Stimulated activated CD4-positive, alpha-beta T cell treated with anti-CD3 and anti-CD28 coated beads, Interleukin-15, amount 100 ng/mL, for 1 hour (primary cell): ENCODE measurements at places on chromosomes 5 and 9.

DNA sequence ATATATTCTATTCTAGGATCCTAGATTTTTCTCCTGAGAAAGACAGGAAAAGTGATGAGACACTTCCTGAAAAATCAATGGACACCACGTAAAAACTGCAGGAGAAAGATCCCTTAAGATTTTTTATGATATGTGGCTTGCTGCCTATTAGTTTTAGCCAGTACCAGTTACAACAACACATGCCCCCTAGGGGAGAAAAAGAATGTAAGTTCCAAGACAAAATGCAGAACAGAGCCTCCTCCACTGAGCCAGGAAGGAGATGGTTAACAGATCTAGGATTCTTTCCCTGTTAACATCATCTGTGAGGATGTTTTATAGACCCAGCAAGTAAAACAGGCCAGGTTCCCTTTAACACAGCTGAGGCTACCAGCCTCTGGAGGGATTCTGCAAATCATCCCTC lies 574.7 kb downstream of the TLE4 start:
- DNase-seq = no peak

- DNase-seq = no peak
These were observed 148.4 kb downstream of the TTLL11 start for GRCh38 chr9:121944711-121945191.

GRCh38 chr5:149526845-149527590 lies 24.2 kb downstream of the CSNK1A1 start:
- no peak for DNase-seq

GRCh38 chr9:37443566-37443965 lies 21.1 kb downstream of the GRHPR start:
- DNase-seq = no peak

GRCh38 chr5:129001841-129002526 lies 36.7 kb downstream of the SLC27A6 start:
- no peak for DNase-seq

GRCh38 chr9:36118706-36119105 lies 17.8 kb upstream of the GLIPR2 start:
- DNase-seq = no peak

GRCh38 chr9:127237801-127238200 lies 26.8 kb upstream of the GARNL3 start:
- no peak for DNase-seq

- no peak for DNase-seq
These were observed 885.6 kb upstream of the COX7C start for GRCh38 chr5:85732185-85732584.

DNA sequence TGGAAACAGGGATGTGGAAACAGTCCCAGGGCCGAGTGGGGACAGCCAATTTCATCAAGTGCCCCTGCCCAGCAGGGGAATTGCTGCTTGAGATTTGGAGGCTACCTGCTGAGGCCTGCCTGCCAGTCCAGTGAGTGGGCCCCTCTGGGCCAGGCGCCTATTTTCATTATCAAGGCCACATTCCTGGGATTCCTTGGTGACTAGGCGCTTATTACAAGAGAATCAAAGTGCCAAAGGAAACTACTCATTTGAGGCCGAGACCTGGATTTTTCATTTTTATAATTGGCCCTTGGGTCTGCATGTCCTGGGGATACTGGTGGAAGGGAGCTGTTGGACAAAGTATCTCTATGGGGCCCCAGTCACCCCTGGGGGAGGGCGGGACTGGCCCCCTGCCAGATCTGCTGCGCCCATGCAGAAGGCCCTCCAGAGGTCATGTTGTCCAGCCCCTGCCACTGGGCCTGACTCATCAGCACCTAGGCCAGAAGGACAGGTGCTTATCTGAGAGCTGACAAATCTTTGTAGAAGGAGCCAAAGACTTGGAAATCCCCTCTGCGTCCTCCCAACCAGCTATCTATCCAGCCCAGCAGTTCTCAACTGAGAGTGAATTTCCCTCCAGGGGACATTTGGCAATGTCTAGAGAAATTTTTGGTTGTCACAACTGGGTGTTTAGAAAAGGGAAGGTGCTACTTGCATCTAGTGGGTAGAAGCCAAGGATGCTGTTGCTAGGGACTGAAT lies 45.6 kb downstream of the FOXI1 start:
- DNase-seq = no peak

DNA sequence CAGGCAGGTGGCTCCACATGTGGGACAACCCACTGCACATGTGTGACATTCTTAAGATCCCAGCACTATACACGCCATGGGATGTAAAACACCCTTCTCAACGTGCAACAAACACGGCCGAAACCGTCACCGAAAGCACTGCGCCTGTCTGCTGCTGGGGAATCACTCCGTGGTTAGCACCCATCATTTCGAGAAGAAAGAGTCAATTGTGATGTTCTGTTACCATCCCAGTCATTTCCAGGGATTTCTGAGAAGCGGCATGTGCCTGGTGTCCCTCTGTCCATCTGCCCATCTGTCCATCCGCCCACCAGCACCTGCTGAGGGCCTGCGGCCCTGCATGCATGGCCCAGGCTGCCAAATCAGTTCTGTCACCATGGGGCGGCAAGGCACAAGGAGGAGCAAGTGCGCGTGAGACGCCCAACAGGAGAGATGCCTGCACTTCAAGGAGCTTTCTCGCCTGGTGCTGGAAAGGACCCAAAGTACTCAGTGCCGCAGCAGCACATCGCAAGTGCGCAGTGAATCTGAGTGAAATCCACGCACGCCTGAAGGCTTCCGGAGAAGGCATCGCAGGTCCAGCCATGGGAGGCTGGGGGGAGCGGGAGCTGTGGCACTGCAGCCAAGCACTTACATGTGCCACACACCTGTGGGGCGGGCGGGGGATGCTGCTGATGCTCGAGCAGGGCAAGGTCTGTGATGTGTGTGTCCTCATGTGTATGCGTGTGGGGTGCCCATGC lies 38.0 kb downstream of the VAV2 start:
- no peak for DNase-seq

- DNase-seq = no peak
These were observed 154.0 kb downstream of the SLC12A2 start for GRCh38 chr5:128237546-128237945.

DNA sequence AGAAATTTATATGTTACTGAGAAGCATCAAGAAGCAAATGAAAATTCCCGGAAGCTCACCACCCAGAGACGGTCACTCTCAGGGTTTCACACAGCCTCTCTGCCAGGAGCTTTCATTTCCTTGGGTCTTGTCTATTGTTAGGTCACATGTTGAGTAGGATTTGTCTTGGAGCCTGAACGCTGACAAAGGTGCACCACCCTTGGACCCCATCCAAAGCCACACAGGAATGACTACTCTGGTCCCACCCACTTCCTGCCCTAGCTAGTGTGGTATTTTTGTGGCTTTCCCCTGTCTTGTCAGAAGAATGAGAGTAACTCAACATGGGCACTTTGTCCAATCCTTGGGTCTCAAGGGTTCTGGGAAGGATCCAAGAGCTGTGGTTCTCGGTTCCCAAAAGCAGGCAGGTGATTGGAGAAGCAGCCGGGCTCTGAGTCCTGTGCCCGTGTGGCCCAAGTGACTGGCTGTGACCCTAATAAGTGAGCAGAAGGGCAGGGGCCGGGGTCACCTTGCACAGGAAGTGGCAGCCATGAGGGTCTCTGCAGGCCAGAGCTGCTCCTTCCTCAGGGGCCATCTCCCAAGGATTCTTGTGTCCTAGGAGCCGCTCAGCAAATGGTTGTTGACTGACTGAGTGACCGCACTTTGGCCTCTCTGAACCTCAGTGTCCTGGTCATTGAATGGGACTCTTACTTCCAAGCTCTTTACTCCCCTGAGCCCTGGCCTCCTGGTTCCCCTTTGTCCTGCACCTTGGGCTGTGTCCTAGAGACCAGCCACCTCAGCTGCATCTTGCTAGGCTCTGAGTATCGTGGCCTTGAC lies 6.9 kb downstream of the FGD3 start:
- no peak for DNase-seq

- no peak for DNase-seq
These were observed 498.4 kb downstream of the TLE4 start for GRCh38 chr9:80070071-80070742.

- no peak for DNase-seq
These were observed 220.9 kb upstream of the TUT7 start for GRCh38 chr9:86575137-86575536.

GRCh38 chr5:138661291-138661960 lies 86.2 kb upstream of the HSPA9 start:
- DNase-seq = no peak

DNA sequence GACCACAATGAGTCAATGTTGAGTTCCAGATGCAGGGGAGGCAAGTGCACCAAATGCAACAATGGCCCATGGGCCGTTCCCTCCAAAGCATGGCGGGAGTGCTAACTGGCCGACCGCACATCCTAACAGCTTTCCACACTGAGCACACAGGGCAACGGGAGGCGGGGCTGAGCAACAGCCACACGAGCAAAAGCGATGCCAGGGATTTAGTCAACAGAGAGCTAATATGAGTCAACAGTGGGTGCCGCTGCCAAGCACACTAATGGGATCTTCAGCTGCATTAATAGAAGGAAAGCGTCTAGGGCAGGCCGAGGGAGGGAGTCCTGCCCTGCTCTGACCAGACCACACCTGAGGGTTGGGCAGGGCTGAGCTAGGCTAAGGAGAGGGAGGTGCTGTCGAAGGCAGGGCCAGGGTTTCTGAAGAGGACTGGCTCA lies 4.6 kb downstream of the EPB41L4B start:
- DNase-seq = no peak

- no peak for DNase-seq
These were observed 214.4 kb upstream of the ACTBL2 start for GRCh38 chr5:57696825-57697570.

DNA sequence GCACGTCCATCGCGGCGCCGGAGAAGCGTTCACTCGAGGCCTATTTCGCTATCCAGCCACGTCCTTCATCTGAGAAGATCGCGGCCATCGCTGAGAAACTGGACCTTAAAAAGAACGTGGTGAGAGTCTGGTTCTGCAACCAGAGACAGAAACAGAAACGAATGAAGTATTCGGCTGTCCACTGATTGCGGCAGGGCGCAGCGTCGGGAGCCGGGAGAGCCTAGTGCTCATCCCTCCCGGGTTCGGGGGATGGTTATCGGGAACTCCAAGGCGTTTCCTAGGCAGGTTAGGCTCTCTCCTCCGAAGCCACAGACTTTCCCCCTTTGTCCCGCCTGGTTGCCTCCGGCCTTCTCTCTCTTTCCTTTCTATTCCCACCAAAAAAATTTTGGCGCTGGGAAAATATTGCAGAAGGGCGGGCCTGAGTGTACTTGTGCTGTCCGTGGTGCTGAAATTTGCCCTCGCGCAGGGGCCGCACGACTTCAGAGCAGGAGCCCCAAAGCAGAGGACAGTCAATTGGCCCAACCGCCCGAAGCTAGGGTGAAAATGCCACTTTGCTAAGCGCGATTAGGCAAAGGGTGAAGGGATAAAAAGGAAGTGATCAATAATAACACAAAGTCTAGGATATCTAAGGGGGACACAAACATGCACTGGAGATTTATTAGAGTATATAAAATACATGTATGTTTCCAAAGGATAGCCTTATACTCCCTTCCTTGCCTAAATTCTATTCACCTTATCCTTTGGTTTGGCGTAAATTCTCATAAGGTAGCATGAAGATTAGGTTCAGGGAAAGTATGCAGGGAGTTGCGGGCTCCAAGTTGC lies 1.8 kb downstream of the POU4F3 start:
- no peak for DNase-seq

- DNase-seq = no peak
These were observed 682 bp upstream of the SPTAN1 start for GRCh38 chr9:128551657-128552152.

DNA sequence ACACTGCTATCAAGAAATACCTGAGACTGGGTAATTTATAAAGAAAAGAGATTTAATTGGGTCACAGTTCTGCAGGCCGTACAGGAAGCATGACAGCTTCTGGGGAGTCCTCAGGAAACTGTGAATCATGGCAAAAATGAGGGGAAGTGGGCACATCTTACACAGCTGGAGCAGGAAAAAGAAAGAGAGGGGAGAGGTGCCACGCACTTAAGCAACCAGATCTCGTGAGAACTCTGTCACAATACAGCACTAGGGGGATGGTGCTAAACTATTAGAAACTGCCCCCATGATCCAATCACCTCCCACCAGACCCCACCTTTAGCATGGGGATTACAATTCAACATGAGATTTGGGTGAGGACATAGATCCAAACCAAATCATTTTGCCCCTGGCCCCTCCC lies 105.5 kb upstream of the CPLX2 start:
- DNase-seq = no peak

DNA sequence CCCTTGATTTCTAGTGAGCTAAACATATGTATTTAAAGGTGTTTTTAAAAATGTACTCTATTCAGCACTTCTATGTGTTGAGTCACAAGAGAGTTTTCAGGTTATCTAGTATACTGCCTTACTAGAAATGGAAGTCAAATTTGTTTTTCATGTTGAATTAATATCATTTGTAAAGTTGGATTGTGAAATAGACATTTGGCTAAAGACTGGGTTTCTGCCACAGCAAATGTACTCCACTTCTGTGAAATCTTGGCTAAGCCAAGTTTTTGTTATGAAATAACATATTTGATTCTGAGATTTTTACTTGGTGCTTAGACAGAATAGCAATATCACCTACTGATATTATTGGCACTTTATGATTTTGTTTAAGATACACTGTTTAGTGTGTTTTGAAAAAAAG lies 106.0 kb downstream of the CWC27 start:
- DNase-seq = no peak

DNA sequence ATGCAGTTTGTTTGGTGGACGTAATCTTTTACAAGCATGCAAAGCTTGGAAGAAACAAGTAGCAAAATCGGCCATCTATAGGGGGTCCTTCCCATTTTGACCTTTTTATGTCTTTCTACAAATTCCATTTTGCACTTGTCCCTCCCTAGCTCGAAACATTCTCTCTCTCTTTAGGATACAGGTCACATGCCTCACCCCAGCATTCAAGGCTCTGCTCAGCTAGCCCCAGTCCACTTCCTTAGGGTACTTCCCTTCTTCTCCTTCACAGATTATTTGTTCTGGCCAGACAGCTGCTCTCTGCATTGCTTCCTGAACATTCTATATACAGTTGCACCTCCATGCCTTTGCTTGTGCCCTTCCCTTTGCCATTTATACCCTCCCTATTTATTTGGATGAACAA lies 31.7 kb upstream of the TRIM14 start:
- no peak for DNase-seq

GRCh38 chr9:34377404-34377746 lies 677 bp upstream of the MYORG start:
- no peak for DNase-seq

DNA sequence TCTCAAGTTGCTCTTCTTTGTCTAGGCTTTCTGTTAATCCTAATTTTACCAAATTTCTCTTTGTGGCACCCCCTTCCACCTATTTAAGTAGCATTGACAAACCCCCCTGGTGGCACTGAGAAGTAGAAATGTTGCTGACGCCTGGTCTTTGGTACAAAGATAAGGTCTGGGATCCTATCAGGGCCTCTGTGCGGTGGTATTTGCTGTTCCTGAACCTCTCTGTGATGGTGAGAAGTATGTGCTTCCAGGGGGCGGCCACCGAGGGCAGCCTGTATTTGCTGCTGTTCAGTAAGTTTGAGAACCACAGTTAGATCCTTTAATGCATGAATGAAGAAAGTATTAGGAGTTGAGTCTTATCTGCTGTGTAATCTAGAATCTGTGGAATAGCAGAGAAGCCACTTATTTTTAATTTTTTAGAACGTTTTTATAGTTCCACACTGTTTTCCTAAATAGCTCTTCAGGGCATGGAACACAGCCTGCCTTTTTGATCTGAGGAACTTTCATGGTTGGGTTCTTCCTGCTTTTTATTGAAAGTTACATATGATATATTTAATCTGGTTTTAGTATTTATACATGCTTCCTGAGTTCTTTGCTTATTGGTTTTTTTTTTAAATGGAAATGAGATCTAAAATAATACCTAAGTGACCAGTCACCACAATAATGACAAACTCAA lies 124.2 kb downstream of the TRIO start:
- DNase-seq = no peak
